ENCODE measurements at places on chromosomes 1 and 21.

DNA sequence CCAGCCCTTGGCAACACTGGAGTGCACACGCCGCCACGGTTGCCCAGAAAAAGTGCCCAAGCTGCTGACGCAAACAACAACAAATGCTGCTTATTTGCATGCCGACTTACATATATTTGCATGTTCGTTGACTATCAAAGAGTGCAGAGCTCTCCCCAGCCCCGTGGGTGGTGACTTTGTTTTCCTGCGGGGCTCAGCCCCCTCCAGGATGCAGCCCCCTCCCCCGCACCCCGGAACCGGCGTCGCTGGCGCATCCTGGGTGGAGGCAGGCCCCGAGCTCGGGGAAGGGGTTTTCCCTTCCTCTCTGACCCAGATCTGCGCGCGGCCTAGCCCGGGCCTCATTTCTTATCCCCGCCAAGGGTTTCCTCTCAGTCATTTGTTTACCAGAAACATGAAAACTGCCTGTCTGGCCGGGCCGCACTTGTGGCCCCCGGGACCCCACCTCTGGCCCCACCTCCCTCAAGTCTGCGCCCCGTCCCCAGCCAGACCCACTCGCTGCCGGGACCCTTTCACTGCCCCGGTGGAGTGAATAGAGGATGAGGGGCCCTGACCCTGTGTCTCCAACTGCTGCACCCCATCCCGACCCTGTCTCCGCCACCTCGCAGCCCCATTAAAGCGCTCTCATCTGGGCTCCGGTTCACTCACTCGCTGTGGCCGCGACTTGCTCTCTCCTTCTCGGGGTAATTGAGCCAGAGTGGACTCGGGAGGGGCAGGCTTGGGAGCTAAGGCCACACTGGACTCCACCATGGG, 5.5 kb downstream of the TNFRSF25 start:
- DNase-seq = no peak

DNA sequence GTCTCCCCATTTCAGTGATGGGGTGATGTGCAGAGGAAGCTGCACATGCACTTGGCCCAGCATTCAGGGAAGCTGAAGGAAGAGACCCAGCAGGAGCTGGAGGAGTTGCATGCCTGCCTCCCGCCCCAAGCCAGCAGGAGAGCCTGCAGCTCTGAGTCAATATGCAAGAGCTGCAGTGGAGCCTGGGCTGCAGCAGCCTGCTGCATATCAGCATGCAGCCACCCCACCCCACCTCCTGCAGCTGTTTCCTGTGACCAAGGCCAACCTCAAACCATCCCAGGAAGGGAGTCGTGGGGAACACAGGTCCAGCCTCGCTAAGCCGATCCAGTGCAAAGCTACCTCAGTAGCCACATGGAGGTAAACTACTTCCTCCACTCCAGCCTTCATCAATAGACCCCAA, 18.9 kb downstream of the AGT start:
- no peak for DNase-seq

DNA sequence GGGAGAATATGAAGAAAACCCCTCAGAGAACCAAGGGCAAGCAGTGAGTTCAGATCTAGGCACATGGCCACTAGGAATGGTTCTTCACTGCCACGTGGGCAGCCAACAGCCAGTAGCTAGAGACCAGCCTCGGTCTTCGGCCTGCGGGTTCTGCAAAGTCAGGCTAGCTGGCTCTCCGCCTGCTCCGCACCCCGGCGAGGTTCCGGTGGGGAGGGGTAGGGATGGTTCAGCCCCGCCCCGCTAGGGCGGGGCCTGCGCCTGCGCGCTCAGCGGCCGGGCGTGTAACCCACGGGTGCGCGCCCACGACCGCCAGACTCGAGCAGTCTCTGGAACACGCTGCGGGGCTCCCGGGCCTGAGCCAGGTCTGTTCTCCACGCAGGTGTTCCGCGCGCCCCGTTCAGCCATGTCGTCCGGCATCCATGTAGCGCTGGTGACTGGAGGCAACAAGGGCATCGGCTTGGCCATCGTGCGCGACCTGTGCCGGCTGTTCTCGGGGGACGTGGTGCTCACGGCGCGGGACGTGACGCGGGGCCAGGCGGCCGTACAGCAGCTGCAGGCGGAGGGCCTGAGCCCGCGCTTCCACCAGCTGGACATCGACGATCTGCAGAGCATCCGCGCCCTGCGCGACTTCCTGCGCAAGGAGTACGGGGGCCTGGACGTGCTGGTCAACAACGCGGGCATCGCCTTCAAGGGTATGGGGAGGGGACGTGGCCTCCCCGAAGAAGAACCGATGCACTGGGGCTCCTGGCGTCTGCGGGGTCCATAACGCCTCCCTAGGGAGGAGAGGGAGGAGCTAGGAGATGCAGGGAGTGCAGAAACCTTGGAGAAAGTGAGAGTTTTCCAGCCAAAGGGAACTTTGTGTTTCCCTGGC, at the start of gene CBR1:
Gene CBR1, plus strand, starts transcription at position 312 of the 871 bp plus-strand sequence. Its CDS starts 92 bp downstream, at position 404.
- DNase-seq = peak; percentile 82

DNA sequence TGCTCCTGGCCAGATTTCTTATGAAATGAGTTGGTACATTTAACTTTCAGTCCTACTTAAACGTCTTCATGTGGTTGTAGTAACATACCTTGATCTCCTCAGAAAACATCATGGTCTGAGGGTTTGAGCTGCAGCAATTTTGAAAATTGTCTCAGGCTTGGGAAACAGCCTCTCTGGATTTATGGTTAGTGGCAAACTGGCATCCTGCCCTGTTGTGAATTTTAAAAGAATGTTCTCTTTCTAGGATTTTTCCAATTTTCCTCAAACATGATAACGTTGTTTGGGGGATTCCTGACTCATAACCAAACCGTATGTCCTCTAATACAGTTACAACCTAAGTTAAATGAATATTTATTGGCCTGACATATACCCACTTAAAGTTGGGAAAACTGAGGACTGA, 624.4 kb downstream of the LMO4 start:
- no peak for DNase-seq

GRCh38 chr1:159250638-159251216, 46.1 kb downstream of the ACKR1 start:
- no peak for DNase-seq

GRCh38 chr1:73755649-73756048, 442.3 kb downstream of the LRRIQ3 start:
- no peak for DNase-seq

DNA sequence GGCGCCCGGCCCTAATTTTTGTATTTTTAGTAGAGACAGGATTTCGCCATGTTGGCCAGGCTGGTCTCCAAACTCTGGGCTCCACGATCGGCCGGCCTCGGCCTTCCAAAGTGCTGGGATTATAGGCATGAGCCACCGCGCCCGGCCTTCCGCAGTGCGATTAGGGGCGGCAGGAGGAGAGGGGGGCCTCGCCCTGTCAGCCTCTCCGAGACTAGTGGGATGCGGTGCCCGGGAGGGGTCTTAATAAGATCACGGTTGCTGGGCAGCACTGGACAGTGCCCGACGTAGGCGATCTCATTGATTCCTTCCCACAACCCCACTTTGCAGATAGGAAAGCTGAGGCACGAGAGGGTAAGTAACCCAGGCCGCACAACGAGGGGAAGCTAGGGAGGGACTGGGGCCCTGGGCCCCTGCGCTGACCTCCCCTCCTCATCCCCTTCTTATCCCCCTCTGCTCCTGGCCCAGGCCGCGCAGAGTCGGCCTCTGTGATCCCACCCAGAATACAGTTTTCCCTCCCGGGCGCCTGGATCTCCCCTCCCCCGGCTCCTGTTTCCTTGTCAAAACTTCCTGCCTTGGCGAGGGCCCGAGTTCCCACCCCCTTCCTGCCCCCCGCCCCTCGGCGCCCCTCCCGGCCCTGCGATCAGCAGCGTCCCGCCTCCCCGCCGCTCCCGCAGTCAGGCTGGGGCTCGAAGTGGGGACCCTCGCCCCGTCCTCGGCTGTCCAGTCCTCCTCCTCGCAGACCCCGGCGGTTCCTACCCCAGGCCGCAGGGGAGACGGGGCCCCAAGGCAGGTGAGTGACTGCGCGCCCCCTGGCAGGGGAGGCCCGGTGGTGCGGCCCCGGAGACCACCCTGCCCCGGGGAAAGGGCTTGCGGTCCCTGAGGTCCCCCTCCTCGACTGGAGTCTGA, at the start of gene PEAR1:
Gene PEAR1, plus strand, starts transcription at position 671 of the 906 bp plus-strand sequence. CDS start 10,209 bp downstream, outside the sequence.
- no peak for DNase-seq

GRCh38 chr1:226808501-226808900, 61.9 kb upstream of the PSEN2 start:
- no peak for DNase-seq

DNA sequence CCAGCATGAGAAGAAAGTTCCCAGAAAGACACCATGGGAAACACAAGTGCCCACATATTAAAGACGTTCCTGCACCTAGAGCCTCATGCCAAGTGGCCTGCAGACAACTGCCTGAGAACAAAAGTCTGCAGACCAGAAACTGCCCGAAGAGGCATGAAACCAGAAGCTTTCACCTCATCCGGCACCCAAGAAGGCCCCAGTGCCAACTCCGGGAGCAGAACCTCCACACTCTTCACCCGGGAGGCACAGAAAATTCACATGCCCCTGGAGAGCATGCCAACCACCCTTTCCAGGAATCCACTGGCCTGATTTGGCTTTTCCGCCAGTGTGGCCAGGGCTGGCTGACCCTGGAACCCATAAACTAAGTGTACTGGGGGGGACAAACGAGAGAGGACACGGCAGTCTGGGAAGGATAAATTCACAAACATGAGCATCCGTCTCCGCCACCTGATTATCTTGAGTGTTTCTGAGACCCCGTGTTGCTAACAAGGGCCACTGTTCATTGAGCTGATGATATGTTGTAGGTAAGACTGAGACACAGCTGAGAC, 6.8 kb downstream of the TFF2 start:
- no peak for DNase-seq

DNA sequence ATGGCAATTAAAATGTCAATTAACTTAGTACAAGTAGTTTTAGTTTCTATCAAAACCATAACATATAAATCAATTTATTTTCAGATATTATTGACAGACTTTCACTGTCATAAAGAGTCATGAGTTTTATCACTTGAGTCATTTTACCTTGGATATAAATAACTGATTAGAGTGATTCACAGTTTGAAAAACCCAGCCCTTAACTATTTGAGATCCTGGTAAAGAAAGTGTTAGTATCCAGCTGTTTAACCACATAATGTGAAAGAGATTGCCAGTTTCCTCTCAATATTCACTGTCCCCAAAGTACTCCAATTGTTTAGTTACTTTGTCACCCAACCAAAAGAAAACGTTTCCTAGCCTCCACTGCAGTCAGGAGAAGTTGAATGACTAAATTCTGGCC, 91.3 kb downstream of the UCHL5 start:
- no peak for DNase-seq

- no peak for DNase-seq
These were observed 137.9 kb downstream of the ZSCAN20 start for GRCh38 chr1:33610391-33610790.

GRCh38 chr1:228276901-228277490, 69.2 kb downstream of the OBSCN start:
- no peak for DNase-seq

- no peak for DNase-seq
These were observed 16.2 kb upstream of the TNFRSF1B start for GRCh38 chr1:12150456-12151200.

Measured in DMS 273 treated with DMSO at 0.1 percent for 48 hours (cell line).